HFFc6 (cell line): ENCODE measurements at places on chromosomes 2 and 18.

DNA sequence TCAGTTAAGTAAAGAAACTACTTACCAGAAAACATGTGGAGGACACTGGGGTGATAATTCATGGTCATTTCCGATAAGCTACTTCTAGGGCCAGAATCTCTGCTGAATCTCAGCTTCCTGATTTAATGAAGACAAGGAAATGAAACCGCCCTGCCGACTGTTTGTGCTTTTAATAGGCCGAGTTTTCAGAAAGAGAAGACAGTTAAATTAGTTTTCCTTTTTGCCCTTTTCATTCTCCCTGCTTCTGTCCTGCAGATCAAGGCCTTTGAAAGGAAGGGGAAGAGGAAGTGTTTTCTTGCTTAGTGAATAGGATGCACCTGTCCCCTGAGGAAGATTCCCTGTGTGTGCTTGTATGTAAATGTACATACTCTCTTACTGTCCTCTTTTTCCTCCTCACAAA lies 126.6 kb downstream of the SH3RF3 start:
- no peak for DNase-seq

GRCh38 chr2:47222826-47223554 lies 67.9 kb upstream of the STPG4 start:
- DNase-seq: no peak

DNA sequence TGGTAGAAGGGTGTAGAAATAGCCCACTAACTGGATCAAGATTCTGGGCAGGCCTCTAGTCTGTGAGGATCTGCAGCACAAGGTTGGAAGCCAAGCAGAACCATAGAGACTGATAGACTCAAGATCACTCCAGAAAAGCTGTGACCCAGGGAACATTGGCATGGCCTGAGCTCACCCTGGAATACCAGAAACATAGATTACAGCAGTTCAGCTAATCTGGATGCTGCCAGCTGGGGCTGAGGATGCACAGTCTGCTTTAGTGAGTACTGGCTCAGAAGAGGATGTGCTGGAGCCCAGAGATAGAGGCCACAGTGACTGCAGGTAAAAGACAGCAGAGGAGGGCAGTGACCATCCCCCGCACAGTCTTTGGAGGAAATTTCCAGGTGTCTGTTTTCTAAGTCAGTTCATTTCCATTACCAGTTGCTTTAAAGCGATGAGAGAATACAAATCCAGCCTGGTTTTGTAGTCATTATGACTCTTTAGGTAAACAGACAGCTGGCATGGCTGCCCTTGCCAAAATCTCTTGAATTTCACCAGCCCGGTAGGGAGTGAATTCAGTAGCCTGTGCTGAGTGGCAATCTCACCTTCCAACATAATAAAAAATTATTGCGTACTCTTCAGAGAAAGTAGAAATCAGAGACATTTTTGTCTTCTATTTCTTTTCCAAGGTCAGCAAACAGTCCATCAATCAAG lies 119.2 kb downstream of the ANTXR1 start:
- DNase-seq: no peak

GRCh38 chr2:162044586-162044985 lies 29.4 kb downstream of the DPP4 start:
- DNase-seq: no peak

DNA sequence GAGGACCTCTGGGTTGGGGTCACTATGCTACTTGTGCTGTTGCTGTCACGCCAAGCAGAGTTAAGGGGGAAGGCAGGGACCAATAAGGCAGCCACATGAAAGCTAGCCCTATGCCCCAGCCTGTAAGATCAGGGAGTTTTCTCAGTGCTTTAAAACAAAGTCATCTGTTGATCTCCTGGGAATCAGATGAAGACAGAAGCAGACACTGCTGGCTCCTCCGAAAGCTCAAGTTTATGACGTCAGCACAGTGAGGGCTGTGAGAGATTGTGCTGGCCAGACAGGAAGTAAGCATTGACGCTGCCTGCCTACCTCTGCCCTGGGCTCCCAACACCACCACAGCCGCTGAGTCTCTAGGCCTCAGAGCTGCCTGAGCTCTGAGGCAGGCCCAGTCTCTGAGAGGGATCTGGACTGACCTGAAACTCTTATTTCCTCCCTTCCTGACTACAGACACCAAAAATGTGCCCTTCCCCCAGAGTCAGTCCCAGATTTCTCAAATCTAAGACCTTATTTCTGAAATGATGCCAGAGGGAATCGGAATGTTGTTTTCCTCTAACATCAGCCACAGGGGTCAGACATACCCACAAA lies 118.1 kb upstream of the EPAS1 start:
- DNase-seq: peak; percentile 94

DNA sequence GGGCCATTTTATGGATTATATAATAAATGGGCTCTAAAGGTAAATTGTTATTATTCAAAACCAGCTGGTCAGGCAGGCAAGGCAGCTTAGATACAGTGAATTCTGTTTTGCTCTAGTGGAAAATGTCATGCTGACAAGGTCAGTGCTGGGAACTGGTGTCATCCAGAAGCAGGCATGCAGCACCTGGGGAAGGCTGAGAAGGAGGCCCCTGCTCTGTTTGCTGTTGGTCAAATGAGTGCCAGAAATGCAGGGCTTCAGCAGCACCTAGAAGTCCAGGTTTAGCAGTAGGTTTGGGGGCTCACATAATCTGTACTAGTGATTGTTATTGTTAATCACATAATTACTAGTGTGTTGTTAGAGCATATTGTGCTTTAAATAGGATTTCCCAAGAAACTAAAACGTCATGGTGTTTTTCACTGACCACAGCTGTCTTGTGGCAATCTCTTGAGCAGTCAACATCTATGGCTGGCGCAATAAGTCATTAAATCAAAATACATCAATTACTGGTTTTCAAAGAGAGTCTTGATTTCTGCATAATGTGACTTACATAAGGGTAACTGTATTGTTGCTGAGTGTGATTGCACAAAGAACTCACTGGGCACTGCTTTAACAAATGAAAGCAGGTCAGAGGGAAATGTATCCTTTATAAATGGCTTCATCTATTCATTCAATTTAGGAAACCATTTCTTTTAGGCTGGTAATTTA lies 99.1 kb downstream of the MYO3B start:
- no peak for DNase-seq

GRCh38 chr18:40096675-40097074 lies 1858.4 kb upstream of the PIK3C3 start:
- no peak for DNase-seq

DNA sequence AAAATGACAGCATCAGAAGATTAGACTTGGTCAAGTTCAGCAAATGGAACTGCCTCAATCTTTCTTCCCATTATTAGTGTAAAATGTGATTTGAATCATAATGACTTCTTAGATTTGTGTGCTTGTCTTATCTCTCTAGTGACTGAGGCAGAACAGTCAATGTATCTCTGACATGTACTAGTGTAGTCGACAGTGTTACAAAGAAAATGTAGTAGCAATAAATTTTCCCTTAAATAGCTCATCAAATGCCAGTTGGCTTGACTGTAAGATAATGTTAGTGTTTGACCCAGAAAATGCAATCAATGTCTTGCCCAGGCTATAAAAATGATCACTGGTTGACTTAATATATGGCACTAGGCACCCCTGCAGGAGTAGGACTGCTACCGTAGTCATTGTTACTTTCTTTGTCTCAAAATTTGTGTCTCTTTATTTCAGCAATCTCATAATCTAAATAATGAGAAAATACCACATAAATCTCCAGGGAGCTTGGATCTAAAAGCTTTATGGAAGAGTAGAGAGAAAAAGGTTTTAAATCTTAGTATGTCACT lies 1336.7 kb downstream of the DPP10 start:
- no peak for DNase-seq

DNA sequence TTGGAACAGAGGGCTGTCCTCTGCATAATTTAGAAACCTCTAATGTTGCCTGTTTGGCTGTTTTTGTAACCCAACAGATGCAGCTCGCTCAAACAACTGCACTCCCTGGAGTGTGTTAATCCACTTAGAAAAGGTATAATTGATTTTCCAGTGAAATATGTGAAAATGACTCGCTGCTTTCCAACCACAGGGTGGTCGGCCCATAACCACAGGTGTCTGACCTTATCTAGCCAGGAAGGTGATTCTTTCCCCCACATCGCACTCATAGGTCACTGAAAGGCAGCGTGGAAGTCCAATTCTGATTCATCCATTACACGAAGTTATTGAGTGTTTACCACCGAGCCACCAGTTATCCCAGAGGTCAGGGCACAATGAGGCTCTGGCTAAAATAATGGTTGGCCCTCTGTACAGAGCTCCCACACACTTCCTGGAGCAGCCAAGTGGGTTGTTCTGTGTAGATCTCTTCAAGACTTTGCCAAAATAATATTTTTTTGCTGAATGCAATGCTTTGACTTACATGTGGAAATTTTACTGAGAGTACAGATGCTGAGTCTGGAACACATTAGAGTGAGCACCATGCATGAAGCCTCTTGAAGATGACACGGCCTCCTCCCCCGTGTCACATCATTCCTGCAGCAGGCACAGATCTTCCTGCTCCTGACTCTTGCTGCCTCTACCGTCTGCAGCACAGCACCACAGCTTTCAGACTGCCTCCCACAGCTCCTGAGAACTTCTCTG lies 396.2 kb downstream of the ZNF516 start:
- no peak for DNase-seq

GRCh38 chr2:144324446-144325045 lies 195.4 kb downstream of the ZEB2 start:
- no peak for DNase-seq
